CD4-positive, alpha-beta T cell treated with Interferon alpha-2 for 1 hour (primary cell): ENCODE measurements at places on chromosomes 7 and 10.
A peak's percentile ranks its signal among the peaks of the same experiment; 100 is the strongest.

DNA sequence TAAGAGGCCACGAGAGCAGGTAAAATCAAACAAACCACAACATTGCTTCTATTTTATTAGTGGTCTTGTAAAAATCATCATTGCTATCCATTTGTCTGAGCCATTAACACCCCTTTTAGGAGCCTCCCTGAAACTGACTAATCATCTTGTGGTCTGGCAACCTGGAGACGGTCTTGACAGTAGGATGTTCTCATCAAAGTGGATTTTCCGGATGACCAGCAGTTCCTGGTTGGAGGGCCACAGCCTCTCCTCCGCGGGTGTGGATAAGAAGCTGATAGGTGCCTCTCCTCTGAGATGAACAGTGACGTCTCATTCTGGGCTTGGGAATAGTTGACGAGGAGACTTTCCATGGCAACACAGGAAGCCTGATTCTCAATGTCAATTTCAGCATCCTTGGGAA is 490.7 kb downstream of the TYW1 start:
- no peak for DNase-seq

DNA sequence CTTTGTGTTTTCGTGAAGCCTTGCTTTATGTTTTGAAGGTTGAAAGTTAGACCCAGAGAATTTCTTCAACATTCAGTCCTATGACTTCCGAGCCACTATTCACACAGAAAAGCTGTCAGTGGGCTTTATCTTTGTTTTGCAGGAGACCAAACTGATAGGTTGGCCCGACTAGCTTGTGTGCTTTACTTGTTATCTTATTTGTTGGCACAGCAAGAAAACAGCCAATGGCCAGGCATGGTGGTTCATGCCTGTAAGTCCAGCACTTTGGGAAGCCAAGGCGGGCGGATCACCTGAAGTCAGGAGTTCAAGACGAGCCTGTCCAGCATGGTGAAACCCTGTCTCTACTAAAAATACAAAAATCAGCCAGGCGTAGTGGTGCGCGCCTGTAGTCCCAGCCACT is 16.0 kb upstream of the GDI2 start:
- no peak for DNase-seq

DNA sequence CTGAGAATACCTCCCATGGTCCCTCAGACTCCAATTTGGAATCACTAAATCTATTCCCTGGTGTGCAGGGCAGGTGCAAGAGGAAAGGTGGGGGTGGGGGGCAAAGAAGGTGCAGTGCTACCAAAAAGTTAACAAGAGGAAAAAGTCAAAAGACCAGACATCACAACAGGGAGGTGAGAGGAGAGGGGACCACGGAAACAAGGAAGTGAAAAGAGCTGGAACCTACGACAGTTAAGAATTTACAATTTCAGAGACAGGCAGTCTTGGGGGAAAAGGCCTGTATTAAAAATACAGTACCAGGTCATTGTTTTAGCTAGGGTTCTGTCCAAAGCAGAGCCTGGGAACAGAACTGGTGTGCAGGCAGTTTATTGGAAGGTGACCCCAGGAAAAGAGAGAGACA is 14.6 kb downstream of the ITGB1 start:
- DNase-seq = no peak

- no peak for DNase-seq
Measured at GRCh38 chr7:44269417-44269816, 56.0 kb downstream of the CAMK2B start.

- no peak for DNase-seq
Measured at GRCh38 chr7:28858206-28858605, 99.9 kb downstream of the TRIL start.

DNA sequence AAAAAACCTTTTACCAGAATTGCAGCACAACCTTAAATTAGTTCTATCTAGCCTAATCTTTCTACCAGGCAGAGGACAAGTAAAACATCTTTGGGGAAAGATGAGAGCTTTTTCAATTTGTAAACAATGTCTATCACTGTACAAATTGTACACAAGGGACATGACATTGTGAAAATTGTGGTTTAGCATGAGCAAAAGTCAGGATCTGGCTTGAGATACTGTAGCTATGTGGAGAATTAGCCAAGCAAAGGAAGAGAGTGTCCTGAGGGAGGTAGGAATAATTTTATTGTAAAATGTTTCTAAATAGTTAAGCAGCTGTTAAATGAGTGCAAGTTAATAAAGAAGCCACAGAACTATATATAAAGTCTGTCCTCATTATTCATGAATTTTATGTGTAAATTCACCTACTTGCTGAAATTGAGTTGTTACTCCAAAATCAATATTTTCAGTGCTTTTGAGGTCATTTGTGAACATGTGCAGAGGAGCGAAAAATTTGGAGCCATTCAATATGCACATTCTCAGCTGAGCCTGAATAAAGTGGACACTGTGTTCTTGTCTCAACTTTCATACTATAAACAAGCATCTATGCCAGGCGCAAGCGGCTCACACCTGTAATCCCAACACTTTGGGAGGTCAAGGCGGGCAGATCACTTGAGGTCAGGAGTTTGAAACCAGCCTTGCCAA is 42.8 kb upstream of the POM121L12 start:
- no peak for DNase-seq

- no peak for DNase-seq
Measured at GRCh38 chr7:134724606-134725005, 54.8 kb upstream of the CALD1 start.

DNA sequence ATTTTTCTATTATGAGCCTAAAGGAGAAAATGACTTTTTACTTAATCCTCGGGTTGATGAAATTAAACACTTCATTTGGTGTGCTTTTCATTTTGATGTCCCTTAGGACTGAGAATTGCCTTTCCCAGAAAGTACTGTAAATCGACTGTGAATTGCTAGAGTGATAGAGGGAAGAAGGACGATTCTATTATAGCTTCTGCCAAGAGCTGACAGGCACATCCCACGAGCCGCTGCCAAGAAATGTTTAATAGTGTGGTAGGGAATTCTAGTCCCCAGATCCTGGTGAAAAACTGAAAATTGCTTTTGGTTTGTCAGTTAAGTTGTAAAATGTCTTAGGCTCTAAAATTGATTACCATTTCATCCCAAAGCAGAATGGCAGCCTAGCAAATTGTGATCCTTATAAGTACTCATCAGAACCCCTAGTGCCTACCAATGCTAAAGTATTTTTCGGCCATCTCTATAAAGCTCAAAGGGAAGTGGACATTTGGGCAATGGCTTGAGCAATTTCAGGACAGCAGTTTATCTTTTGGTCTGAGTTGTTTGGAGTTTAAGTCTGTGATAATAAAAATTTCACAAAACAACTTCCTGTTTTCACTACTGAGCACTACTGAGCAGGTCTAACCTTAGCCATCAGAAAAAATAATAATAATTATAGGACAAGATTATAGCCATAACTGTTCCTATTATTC is 44.6 kb upstream of the HYCC1 start:
- no peak for DNase-seq

DNA sequence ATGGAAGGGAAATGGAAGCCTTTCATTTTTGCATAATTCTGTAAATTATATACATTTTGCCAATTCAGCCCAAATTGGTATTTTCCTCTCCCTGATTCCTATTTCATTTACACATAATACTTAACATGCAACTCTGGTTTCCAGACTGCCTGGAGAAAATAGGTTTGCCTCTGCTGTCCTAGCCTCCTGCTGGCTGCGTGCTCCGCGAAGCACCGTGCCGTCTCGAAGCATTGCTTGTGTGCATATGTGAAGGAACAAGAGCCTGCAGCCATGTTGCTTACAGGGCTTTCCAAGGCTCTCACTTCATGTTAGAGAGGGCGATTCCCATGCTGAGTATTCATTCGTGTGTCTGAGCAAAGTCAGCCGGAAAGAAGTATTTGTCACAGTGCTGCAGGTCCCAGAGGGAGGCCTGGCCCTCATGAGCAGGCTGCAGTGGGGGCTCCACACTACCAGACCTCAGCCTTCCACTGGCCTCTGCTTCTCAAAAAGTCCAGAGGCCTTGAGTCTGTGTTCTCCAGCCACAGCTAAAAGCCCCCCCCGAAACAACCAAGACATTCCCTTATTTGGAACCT is 66.5 kb downstream of the CLRN3 start:
- no peak for DNase-seq

GRCh38 chr7:121447911-121448300 is 51.8 kb upstream of the FAM3C start:
- no peak for DNase-seq

DNA sequence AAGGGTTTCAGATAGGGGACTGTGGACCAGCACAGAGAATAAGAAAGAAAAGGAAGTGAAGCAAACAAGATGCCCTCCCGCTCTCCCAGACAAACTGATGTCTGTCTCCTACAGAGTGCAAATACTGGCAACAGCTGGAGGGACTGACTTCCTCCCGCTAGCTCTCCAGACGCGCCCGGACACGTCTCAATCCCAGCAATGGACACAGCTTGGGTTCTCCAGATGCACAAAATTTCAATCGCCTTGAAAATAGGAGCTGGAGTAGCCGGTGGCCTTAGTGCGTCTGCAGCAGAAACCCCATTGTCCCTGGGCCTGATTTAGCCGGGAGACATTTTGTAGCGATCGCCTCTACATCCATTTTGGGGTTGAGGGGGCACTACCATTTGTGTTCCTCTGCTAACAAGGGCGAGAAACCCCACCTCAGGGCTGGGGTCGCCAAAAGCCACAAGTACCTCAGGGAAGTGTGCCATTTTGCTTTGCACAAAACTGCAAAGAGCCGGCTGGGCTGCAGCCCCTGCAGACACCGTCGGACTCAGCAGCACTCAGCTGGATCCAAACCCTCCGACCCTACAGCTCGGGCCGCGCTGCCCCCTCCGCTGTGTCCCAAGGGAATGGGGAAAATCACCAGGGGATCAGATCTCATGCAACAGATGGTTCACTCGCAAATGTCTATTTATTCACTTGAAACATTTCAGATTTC is 5.9 kb downstream of the CPA2 start:
- no peak for DNase-seq

- no peak for DNase-seq
Measured at GRCh38 chr7:69739190-69739589, 140.9 kb downstream of the AUTS2 start.

DNA sequence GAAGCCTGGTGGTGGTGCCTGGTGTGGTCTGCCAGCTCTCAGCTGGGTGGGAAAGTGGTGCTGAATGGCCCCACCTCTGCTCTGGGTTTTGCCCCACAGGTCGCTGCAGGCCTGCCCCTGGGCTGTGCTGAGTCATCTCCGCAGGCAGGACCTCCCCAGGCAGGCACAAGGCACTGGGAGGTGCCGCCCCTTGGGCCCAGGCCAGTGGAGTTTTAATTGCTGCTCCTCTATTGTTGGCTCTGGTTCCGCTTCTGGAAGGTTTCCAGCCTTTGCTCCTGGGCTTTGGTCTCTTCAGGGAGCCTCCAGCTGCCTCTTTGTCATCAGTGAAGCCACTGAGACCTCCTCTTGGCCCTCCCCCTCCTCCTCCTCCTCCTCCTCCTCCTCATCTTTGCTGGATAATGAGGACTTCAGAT is 180.3 kb upstream of the GRB10 start:
- DNase-seq = no peak

DNA sequence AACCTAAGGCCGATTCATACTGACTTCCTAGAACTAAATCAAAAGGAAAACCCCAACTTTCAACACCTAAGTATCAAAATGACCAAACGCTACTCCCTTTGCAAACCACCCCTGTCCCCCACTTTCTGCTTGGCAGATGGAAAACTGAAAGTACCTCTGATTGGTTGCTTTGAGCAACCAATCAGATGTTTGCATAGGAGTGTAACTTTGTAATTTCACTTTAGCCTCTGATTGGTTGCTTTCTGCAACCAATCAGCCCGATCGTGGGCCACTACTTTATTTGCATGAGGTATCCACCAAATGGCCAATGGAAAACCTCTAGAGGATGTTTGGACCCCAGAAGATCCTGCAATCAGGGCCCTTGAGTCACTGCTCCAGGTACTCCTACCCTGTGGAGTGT is 12.3 kb upstream of the SNX10 start:
- DNase-seq = peak; percentile 19

- DNase-seq = no peak
Measured at GRCh38 chr10:13707156-13707881, 120.6 kb downstream of the PRPF18 start.

DNA sequence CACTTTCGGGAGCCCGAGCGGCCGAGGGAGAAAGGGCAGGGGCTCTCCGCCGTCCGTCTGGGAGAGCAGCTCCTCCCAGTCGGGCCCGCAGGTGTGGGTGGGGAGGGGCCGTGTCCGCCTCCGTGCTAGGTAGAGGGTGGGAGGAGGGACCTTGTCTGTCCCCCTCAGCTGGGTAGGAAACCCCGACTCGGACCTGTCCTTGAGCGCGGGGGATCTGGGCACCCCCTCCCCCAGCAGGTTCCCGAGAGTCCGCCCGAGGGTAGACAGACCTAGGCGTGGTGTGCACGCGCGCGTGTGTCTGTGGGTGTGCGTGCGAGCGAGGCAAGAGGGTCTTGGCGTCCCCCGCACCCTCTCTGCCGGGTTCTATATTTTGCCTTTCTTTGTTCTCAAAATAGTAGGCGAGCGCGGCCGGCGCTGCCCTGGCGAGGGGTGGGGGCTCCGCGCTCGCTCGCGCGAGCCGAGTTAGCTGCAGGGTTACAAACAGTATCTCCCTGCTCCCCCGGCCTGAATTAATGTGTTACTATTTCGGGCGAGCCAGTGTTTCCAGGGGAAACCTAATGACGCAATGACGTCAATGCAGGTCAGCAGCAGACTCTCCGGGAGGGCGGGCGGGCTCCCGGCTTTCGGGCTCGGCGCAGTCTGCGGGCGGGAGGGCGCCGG is 73.9 kb upstream of the LEP start:
- DNase-seq = no peak

DNA sequence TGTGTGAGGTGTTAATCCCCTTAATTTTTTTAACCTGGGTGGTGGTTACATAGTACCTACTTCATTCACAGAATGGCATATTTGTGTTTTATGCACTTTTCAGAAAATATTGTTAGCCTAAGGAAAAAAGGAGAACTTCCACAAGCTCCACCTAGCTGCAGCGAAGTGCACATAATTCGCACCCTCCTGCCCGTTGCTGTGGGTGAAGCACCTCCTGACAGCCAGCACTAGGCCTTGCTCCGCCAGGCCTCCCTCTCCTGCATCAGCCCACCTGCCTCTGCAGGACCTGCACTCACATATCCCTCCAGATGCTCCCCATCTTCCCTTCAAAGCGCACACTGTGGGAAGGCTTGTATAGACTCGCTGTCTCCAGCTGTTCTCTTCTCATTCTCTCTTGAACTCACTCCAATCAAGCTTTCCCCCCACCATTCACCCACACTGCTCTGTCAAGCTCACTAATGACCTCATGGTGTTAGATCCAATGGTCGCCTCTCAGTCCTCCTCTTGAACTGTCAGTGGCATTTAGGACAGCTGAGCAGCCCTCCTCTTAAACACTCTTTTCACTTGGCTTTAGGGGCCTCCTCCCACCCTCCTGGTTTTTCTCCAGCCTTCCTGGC is 20.7 kb upstream of the GRID1 start:
- no peak for DNase-seq

DNA sequence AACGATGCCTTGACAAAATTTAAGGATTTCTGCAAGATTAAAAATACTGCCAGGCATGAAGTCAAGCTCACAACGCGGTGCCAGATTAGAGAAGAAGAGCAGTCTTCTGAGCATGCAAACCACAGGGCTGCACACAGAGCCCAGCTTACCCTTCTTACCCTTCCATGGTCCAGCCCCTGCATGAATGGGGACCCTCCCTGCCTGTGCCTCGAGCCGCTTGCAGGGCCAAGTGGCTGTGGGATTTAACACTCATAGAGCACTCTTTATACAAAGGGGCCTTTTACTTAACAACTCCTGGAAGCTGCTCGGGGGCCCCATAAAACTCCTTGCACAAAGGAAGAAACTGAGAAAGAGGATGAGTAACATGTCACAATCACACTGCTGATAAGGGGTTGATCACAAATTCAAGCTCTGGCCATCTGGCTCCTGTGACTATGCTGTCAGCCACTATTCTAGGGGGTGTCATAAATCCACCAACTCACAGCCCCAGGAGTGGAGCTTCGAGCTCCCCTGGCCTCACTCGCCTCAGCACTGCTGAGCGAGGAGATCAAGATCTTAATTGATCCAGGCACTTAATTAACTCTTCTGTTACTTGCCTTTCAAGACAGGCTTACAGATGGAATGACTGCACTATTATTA is 514.8 kb downstream of the TNS3 start:
- DNase-seq = no peak
